GM04504 (cell line): ENCODE measurements at places on chromosomes 2 and 18.
A peak's percentile ranks its signal among the peaks of the same experiment; 100 is the strongest.

GRCh38 chr2:121197369-121198091 is 87.5 kb downstream of the TFCP2L1 start:
- peak; percentile 60 for DNase-seq

- no peak for DNase-seq
These were observed 593 bp upstream of the ACTR2 start for GRCh38 chr2:65227020-65227455.

DNA sequence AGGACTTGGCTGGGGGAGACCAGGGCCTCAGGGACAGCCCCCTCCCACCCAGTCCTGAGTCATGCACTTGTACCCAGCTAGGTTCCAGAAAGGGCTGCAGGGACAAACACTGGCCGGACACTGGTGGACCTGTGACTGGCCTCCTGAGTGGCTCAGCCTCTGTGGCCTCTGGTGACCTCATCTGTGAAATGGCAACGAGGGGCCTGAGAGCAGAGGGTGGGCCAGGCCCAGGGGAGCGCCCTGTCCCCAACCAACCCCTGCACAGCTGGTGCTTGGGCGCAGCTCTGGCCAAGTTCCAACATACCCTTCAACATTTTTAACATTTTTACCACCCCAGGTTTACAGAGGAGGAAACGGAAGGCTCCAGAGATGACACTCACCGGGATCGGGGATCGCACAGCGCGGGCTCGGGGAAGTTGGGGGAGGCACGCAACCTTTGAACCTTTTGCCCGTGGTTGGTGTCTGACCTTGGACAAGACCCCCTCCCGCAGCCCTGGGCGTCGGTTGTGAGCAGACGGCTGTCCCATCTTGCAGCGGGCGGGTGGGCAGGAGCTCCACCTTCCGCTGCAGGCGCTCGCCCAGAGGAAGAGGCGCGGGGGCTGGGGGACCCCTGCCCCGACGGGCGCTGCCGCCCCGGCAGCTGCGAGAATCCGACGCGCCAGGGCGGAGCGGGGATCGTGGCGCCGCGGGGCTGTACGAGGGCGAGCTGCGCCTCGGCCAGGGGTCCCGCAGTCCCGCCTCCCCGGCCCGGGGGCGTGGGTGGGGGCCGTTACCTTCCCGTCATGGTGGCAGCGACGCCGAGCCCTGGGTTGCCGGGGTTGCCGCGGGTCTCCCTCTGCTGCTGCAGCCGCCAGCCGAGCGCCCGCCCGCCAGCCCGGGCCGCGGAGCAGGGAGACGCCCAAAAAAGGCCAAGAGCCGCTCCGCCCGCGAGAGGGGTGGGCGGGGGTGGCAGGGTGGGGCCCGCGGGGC is 805 bp downstream of the LIMS2 start:
- no peak for DNase-seq

GRCh38 chr2:42545023-42545721 is 23.3 kb upstream of the MTA3 start:
- DNase-seq = no peak

GRCh38 chr2:42895791-42896135 is 103.4 kb upstream of the HAAO start:
- no peak for DNase-seq

GRCh38 chr2:204687776-204688175 is 142.5 kb downstream of the PARD3B start:
- no peak for DNase-seq

- DNase-seq = no peak
These were observed 6.4 kb downstream of the TGFBRAP1 start for GRCh38 chr2:105323111-105323510.

DNA sequence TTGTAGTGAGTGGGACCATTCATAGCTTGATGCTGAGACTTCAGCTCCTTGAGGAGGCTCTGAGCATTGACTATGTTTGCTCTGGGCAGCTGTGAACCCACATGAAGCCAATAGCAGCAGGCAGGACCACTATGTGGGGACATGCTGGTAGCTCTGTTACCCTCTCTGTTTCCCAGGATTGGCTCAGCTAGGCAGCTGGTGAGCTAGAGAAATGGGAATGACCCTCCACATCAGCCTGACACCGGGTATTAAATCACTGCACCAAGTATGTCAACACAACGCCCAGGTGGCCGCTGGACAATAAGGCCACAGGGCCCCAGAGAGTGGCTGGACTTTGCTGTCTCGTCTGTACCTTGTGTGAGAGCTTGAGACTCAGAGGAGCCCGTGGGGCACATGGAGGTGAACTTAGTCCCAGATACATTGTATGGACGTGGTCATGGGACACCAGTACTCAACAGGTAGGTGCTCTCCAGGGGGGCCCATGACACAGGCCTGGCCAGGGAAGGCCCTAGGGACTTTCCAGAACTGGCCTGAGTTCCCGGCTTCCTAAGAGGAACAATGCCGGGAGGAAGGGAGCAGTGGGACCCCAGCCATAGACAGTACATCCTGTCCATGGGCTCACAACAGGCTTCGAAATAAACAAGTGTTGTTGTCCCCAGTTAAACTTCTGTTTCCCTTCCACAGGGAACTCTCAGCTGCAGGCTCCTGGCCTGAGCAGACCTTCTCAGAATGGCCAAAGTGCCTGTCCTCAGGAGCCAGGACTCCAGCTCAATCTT is 35.2 kb downstream of the HS1BP3 start:
- DNase-seq = no peak

GRCh38 chr18:56843241-56843640 is 192.1 kb downstream of the WDR7 start:
- DNase-seq = no peak

DNA sequence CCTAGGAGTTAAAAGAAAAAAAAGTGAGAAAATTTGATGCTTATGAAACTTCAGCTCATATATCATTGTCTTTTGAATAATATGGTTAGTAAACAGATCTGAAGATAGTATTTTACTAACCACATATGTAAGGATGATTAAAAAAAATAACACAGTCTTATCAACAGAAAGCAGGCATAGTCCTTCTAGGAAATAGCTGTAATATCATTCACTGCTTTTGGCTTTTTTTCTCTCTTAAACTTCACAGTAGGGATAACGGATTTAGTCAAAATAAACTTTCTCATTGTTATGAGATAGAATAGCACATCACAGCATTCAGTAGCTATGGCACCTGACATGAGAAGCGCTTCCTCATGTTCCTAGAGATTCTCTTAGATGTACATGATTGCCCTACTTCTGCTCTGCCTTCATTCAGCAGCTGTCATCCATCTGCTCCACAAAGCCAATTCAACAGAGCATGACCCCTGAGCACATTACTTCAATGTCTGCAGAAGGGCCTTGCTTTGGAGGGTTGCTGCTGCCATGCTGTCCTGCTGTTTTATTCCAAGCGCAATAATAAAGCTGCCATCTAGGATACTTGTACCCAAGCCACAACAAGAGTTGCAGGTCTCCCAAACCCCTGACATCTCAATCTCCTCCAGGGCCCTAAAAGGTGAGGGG is 67.0 kb downstream of the TTC21B start:
- DNase-seq = no peak

GRCh38 chr2:171985076-171985475 is 14.7 kb upstream of the METAP1D start:
- DNase-seq = no peak

DNA sequence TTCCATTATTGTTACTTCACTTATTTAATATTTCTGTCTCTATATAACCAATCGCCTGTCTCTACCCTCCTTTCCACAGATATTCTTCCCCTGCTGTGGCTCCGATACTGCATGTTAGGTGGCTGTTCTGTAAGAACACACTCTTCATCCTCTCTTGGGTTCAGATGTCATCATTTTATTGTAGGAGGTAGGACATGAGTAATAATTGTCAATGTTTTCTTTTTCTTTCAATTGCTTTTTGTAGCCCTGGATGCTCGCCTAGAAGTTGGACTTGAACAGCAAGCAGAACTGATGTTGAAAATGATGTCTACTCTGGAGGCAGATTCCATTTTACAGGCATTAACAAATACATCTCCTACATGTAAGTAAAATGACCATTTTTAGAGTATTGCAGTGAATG is 128.6 kb downstream of the BIRC6 start:
- DNase-seq = peak; percentile 17

DNA sequence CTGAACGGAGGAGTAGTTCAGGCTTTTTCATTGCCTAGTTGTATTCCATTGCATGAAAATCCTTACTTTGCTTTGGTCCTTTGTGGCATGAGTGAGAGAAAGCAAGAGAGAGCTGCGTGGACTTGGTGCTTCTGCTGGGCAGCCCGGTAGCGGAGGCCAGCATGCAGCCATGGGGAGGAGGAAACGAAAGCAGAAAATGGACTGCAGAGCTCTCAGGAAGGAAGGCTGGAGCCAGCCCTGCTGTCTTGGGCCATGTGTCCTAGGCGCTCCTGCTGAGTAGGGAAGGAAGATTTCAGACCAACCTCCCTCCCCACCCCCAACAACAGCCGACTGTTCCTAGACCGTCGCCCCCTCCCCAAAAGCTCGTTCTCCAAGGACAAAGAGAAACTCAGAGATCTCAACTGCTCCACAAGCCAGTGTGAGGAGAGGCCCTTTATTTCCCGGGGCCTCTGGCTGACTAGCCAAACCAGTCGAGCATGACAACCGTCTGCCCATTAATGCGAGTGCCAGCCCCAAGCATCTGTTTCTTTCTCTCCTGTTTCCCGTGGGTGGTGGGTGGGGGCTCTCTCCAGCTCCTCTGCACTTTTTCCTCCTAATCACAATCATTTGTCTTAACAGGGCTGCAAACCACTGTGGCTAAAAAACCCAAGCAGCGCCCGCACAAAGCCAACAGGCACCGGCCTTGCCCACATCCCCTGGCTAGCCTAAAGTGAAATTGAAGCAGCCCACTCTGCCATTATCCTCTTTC is 66.8 kb upstream of the FZD7 start:
- no peak for DNase-seq

DNA sequence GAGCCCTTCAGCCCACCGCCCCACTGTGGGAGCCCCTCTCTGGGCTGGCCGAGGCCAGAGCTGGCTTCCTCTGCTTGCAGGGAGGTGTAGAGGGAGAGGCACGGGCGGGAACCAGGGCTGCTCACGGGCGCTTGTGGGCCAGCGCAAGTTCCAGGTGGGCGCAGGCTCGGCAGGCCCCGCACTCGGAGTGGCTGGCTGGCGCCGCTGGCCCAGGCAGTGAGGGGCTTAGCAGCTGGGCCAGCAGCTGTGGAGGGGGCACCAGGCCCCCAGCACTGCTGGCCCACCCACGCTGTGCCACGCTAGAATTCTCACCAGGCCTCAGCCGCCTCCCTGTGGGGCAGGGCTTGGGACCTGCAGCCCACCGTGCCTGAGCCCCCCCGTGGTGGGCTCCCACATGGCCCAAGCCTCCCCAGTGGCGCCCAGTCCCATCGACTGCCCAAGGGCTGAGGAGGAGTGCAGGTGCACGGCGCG is 45.2 kb downstream of the SLC5A7 start:
- DNase-seq = no peak

DNA sequence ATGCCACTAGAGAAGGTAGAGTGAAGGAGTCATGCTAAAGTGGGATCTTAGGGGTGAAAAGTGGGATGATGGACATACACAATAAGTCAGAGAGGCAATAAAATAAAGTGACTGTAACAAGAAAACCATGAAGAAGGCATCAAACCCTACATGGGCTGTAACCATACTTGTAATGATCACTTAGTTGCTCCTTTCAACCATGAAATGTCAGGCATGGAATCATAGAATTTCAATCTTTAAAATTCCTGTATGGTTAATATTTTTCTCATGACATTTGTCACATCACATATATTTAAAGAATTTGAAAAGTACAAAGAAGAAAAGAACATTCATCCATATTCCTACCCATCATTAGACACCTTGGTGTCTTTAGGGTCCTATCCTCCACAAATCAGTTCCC is 20.9 kb upstream of the SETBP1 start:
- no peak for DNase-seq

DNA sequence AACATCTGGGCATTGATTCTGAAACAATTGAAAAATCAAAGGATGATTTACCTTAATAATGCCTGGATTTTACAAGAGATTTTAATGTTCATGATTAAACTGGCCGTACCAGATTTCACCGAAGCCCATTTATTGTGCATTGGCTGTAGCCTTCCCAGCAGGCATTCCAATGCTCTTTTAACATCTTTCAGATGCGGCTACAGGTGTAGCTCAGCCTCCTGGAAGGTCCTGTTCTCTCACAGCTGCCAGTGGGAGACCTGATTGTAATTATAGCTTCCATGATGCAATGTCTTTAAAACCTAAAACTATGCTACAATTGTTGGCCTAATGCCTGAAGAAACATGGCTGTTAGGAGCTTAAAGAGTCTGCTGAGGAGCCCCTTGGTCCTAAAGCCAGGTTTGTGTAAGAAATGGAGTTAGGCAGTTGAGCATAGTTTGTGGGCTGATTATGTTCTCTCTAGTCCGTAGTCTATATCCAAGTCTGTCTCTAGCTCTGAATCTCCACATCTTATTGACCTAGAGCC is 147.4 kb downstream of the CERS6 start:
- no peak for DNase-seq

GRCh38 chr2:217387776-217388387 is 528.0 kb upstream of the TNP1 start:
- no peak for DNase-seq

DNA sequence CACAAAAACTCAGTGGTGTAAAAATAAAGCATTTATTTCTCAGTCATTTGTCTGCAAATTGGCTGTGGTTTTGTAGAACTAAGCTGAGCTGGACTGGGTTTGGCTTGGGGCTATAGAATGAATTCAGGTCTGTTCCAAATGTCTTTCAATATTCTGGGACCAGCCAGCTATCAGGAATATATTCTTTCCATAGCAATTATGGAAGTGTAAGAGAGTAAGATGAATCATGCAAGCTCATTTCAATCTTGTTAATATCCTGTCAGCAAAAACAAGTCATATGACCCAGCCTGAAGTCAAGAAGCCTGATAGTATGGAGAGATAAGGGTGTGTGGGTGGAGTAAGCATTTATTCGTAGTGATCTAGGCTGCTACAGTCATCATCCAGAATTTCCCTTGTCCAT is 481.0 kb upstream of the CDH2 start:
- peak; percentile 3 for DNase-seq

- DNase-seq = no peak
These were observed 144.1 kb downstream of the SMAD7 start for GRCh38 chr18:48806551-48807261.

- no peak for DNase-seq
These were observed 1230.7 kb upstream of the ZEB2 start for GRCh38 chr2:145750612-145751011.

DNA sequence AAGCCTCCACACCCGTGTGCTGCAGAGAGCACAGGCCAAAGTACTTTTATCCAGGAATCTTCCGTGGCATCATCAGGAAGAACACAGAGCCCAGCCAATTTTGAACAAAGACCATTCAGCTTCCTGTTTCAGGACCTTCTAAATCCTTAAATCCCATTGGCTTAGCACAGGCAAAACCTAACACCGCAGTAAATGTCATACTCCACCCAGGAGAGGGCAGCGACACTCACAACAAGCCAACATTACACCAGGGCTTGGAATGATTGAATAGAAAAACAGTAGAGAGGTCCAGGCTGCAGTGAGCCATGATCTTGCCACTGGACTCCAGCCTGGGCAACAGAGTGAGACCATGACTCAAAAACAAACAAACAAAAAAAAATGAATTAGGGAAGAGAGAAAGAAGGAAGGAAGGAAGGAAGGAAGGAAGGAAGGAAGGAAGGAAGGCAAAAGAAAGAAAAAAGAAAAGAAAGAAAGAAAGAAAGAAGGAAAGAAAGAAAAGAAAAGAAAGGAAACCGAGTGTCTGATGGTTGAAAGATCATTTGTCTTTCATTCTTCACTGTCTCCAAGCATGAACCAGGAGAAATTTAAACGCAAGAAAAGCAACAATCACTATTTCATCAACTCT is 144.6 kb upstream of the SATB2 start:
- no peak for DNase-seq
